ENCODE measurements at places on chromosomes 4 and X.

GRCh38 chrX:129779747-129780146, at the start of gene SASH3:
Gene SASH3 (plus strand): TSS chrX:129779949. CDS start chrX:129780098, 149 bp downstream.
- DNase-seq = no peak

GRCh38 chr4:161336016-161336530, 827.7 kb downstream of the FSTL5 start:
- no peak for DNase-seq

DNA sequence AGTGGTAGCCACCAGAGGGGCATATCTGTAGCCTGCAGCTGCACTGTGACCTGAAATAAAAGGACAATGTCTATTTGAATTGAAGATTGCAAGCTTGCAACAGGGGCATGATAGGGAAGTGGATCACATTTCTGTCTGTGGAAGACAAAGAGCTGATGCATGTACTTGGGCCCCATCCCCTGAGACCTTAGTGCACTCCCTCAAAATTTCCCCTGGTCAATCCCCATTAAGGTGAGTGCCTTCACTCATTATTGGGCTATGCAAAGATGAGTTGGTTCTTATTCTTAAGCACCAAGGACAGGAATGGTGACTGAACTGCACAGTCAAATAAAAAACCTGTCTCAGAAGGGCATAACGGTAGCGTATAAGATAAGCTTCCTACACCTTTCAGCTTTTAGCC, 273.1 kb upstream of the ARSJ start:
- DNase-seq = no peak

DNA sequence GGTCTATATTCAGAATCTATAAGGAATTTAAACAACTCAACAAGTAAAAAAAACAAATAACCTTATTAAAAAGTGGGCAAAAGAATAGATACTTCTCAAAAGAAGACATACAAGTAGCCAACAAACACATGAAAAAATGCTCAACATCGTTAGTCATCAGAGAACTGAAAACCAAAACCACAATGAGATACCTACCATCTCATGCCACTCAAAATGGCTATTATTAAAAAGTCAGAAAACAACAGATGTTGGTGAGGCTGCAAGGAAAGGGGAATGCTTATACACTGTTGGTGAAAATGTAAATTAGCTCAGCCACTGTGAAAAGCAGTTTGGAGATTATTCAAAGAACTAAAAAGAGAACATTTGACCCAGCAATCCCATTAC, 201.6 kb downstream of the QDPR start:
- DNase-seq = no peak
